ENCODE measurements at places on chromosomes 2 and 18.

DNA sequence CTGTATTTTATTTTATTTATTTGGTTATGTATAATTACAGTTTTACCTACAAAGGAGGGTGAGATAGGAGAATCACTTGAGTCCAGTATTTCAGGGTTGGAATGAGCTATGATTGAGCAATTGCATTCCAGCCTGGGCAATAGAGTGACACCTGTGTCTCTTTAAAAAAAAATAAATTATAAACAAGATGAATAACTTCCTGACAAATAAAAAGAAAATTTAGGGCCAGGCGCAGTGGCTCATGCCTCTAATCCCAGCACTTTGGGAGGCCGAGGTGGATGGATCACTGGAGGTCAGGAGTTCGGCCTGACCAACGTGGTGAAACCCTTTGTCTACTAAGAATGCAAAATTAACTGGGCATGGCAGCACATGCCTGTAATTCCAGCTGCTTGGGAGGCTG is 17.3 kb downstream of the MTA3 start:
- no peak for DNase-seq

- no peak for DNase-seq
Observed at GRCh38 chr2:224630659-224631550, 45.7 kb upstream of the CUL3 start.

GRCh38 chr2:43224131-43224570 is 2.3 kb downstream of the ZFP36L2 start:
- peak; percentile 80 for DNase-seq

- DNase-seq, result no peak
Observed at GRCh38 chr18:28804512-28805202, 627.7 kb upstream of the CDH2 start.

- peak; percentile 37 for DNase-seq
Observed at GRCh38 chr2:41963661-41964525, 83.9 kb upstream of the PKDCC start.

- peak; percentile 46 for DNase-seq
Observed at GRCh38 chr2:189534854-189535832, 45.4 kb downstream of the SLC40A1 start.

DNA sequence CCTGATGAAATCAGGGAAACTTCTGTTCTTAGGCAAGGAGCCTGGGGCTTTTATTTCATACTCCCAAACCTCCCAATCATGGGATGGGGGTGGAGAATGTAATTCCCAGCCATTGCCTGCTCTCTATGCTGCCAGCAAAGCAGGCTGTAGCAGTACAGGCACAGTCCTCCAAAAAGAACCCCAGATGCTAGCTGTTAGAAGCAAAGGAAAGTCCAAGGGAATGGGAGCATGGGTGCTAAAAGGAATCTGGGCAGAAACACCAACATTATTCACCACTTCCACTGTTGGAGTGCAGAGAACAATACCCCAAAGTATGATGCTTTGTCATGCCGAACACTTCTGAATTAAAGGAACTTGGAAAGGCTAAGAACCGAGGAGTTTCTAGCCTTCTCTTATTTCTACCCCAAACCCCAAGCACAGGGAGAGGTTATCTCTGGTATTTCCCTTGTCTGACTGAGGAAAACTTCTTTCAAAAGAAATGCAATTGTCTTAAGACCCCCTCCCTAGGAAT is 24.7 kb downstream of the MDH1 start:
- DNase-seq, result no peak

DNA sequence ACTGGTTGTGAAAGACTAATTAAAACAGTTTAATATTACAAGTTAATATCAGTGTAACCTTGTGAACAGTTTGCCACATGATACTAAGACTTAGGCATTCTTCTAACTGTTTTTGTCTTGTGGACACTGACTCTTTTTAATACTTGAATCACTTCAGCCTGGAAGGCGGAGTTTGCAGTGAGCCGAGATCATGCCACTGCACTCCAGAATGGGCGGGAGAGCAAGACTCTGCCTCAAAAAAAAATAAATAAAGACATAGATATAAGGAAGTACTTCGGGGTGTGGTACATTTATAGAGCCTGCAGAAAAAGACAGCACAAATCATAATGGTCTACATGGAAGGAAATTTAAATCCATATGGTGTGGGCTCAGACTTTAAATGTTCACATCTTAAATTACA is 300.4 kb upstream of the NETO1 start:
- no peak for DNase-seq
